ENCODE measurements at places on chromosomes 7 and 10. TPM values are rescaled to one million over a fixed set of nuclear protein-coding genes. Genes with fewer than 3 reads are reported as not detected.
A peak's percentile ranks its signal among the peaks of the same experiment; 100 is the strongest.

GRCh38 chr7:133871757-133872156 is 255.4 kb upstream of the LRGUK start:
- no peak overlapping the region for H3K4me3 ChIP-seq
- no peaks in the 10 kb centered on the region for H3K36me3 ChIP-seq
- H3K27ac ChIP-seq, result no peak overlapping the region
- no peak for DNase-seq
- H3K27me3 ChIP-seq, result no peaks in the 10 kb centered on the region

DNA sequence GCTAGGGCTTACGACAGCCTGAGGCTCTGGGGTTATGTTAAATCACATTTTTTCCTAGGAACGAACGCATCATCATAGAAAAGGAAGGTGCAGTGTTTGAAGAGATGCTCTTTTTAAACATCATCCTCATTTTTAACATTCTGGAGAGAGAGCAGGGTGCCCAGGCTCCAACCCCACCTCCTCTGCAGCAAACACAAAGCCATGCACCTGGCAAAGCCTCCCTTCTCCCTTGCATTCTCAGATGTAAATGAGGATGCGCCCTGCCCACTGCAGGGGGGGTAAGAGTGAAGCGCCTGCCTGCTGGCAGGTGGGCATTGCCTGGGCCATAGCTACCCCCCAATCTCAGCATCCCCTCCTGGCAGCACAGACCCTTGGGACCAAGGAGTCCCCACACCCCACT is 92.4 kb downstream of the PTPRN2 start:
- no peak overlapping the region for H3K4me3 ChIP-seq
- H3K36me3 ChIP-seq, result no peaks in the 10 kb centered on the region
- peaks cover 23% of the 10 kb centered on the region for H3K27me3 ChIP-seq
- H3K27ac ChIP-seq, result no peak overlapping the region
- DNase-seq, result no peak

GRCh38 chr10:81817596-81818170 is 57.3 kb upstream of the NRG3 start:
- DNase-seq, result no peak
- H3K4me3 ChIP-seq, result no peak overlapping the region
- H3K36me3 ChIP-seq, result no peaks in the 10 kb centered on the region
- H3K27ac ChIP-seq, result no peak overlapping the region
- H3K27me3 ChIP-seq, result no peaks in the 10 kb centered on the region
- no peaks in the 10 kb centered on the region for H3K4me1 ChIP-seq

- H3K27me3 ChIP-seq, result no peaks in the 10 kb centered on the region
- H3K27ac ChIP-seq, result no peak overlapping the region
- no peak overlapping the region for H3K4me3 ChIP-seq
- H3K4me1 ChIP-seq, result no peaks in the 10 kb centered on the region
These were observed 772.3 kb upstream of the GHITM start for GRCh38 chr10:83367036-83367435.

DNA sequence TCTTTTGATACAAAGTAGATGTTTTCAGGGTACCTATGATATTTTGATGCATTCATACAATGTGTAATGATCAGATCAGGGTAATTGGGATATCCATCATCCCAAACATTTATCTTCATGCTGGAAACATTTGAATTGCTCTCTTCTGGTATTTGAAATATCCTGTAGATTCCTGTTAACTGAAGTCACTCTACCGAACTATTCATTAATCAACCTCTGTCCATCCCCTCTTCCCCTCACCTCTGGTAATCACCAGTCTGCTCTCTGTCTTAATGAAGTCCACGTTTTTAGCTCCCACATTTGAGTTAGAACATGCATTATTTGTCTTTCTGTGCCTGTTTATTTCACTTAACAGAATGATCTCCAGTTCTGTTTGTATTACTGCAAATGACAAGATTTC is 11.3 kb downstream of the MTG1 start:
- no peak for DNase-seq
- H3K4me3 ChIP-seq, result no peak overlapping the region
- H3K4me1 ChIP-seq, result no peaks in the 10 kb centered on the region
- H3K27ac ChIP-seq, result no peak overlapping the region
- H3K27me3 ChIP-seq, result no peaks in the 10 kb centered on the region
- H3K36me3 ChIP-seq, result peaks cover 29% of the 10 kb centered on the region

DNA sequence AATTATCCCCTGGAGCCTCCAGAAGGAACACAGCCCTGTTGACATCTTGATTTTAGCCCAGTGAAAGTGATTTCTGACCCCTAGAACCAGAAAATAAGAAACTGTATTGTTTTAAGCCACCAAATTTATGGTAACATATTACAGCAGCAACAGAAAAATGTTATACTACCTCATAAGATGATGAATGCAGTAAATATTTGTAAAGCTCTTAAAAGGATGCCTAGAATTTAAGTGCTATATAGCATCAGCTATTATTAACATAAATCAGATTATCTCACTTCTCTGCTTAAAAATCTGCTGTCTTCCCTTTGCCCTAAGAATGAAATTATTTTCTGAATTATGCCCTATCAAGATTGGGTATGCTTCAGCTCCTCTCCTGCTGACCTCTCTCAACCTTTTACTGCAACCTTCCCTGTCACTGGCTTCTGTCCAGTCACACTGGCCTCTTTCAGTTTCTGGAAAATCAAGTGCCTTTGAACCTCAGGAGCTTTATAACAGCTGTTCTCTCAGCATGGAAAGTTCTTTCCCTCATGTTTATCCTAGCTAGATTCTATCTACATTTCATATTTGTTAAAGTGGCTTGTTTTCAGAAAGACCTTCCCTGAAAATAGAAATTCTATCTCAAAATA is 78.9 kb downstream of the GPR37 start:
- no peaks in the 10 kb centered on the region for H3K36me3 ChIP-seq
- no peak overlapping the region for H3K27ac ChIP-seq
- H3K4me1 ChIP-seq, result peaks cover 5% of the 10 kb centered on the region

DNA sequence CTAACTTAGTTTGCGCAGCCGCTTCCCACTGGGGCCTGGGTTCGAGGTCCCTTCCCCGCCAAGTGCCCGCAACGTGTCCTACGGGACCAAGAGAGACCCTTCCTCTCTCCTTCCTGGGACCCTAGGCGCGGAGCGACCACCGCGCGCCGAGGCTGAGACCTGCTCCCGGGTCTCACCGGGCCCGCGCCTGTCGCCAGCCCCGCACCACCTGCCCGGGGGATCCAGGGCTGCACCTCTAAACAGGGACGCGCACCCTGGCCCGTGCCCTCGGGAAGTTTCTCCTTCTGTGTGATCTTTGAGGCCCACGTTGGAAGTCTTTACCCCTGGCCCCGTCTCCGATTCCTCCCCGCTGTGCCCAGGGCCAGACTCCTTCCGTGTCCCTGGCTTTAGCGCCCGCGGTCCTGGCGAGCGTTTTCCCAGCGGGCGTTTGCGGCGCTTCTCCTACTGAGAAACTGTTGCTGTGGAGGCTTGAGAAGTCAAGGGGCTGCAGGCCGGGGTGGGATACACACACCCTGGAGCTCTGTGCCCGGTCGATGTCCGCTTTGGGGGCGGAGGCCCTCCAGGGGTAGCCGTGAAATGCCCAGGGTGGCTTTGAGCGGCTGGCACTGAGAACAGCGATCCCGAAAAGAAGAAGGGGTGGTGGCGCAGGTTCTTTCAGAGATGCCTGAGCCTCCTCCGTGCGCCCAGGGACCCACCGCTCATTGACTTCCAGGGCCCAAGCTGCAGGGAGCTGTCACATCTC is 575 bp downstream of the PLPP4 start:
- no peaks in the 10 kb centered on the region for H3K36me3 ChIP-seq
- peaks cover 9% of the 10 kb centered on the region for H3K27me3 ChIP-seq
- no peak for DNase-seq
- peak overlapping the region; percentile 47 for H3K4me3 ChIP-seq

- peak overlapping the region; percentile 26 for H3K4me3 ChIP-seq
- no peaks in the 10 kb centered on the region for H3K4me1 ChIP-seq
- no peaks in the 10 kb centered on the region for H3K36me3 ChIP-seq
- H3K27me3 ChIP-seq, result no peaks in the 10 kb centered on the region
These were observed 61.7 kb upstream of the RAB11FIP2 start for GRCh38 chr10:118108194-118109026.

GRCh38 chr7:151592868-151593486 is 73.3 kb upstream of the RHEB start:
- H3K4me3 ChIP-seq, result no peak overlapping the region
- no peaks in the 10 kb centered on the region for H3K27me3 ChIP-seq
- H3K4me1 ChIP-seq, result peaks cover 12% of the 10 kb centered on the region
- H3K36me3 ChIP-seq, result peaks cover 11% of the 10 kb centered on the region

- no peak overlapping the region for H3K4me3 ChIP-seq
- no peaks in the 10 kb centered on the region for H3K36me3 ChIP-seq
- no peaks in the 10 kb centered on the region for H3K4me1 ChIP-seq
- DNase-seq, result no peak
- peaks cover 99% of the 10 kb centered on the region for H3K27me3 ChIP-seq
- no peak overlapping the region for H3K27ac ChIP-seq
These were observed 2.7 kb downstream of the DLX5 start for GRCh38 chr7:97021747-97022490.

DNA sequence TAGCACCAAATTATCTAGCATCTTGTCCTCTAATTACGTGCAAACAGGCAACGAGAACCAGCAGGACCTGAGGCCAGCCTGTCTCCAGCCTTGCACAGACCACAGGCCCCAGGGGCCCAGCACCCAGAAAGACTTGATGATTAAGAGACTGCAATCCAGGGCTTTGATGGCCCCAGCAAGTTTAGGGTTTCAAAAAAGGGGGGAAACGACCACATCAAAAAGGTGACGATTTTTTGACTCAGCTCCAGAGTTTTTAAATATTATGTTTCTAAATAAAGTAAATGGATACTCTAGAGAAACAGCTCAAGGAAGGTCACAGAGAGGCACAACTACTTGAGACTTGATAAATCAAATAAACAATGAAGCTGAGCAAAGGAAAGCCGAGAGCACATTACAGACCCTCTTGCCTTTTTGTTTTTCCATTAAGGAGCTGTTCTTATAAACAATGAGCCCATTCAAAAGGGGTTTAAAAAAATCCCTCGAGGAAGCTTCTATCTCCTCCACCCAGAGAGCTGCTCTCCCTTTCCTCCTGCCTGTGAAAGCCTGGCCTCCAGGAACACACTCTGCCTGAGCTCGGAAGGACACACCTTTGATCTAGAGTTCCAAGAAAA is 44.1 kb downstream of the GLI3 start:
- H3K27ac ChIP-seq, result peak overlapping the region; percentile 44
- no peak overlapping the region for H3K4me3 ChIP-seq
- peaks cover 39% of the 10 kb centered on the region for H3K4me1 ChIP-seq
- DNase-seq, result no peak
- H3K36me3 ChIP-seq, result no peaks in the 10 kb centered on the region
- no peaks in the 10 kb centered on the region for H3K27me3 ChIP-seq

GRCh38 chr10:102347236-102347828 is 48.2 kb upstream of the NFKB2 start:
- no peaks in the 10 kb centered on the region for H3K27me3 ChIP-seq
- H3K27ac ChIP-seq, result no peak overlapping the region
- H3K4me1 ChIP-seq, result no peaks in the 10 kb centered on the region
- no peak overlapping the region for H3K4me3 ChIP-seq
- H3K36me3 ChIP-seq, result peaks cover 19% of the 10 kb centered on the region
- DNase-seq, result peak; percentile 69

GRCh38 chr10:855079-855478 is 76.4 kb downstream of the LARP4B start:
- H3K27me3 ChIP-seq, result no peaks in the 10 kb centered on the region
- no peak for DNase-seq
- no peak overlapping the region for H3K27ac ChIP-seq
- H3K36me3 ChIP-seq, result no peaks in the 10 kb centered on the region
- peaks cover 17% of the 10 kb centered on the region for H3K4me1 ChIP-seq
- H3K4me3 ChIP-seq, result no peak overlapping the region

- no peak for DNase-seq
- H3K27me3 ChIP-seq, result no peaks in the 10 kb centered on the region
- H3K27ac ChIP-seq, result no peak overlapping the region
- H3K4me3 ChIP-seq, result no peak overlapping the region
- no peaks in the 10 kb centered on the region for H3K4me1 ChIP-seq
- H3K36me3 ChIP-seq, result no peaks in the 10 kb centered on the region
These were observed 16.8 kb upstream of the VOPP1 start for GRCh38 chr7:55588976-55589604.

DNA sequence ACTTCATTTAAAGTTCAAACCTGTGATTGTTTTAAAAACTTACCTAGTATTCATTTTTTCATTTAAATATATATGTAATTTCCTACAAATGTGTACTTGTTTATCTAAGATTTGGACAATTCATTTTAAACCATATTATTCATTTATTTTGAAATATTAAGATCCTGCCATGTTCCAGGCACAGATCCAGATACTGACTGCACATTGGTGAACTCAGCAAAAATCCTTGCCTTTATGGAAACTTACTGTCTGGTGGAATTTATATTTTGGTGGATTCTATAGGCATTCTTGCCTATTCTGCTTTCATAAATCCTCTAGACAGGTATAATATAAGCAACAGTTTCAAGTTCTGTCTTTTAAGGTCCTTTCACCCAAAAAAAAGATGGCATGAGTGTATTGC is 48.3 kb upstream of the RPA3 start:
- no peak overlapping the region for H3K27ac ChIP-seq
- no peak for DNase-seq
- no peaks in the 10 kb centered on the region for H3K27me3 ChIP-seq

DNA sequence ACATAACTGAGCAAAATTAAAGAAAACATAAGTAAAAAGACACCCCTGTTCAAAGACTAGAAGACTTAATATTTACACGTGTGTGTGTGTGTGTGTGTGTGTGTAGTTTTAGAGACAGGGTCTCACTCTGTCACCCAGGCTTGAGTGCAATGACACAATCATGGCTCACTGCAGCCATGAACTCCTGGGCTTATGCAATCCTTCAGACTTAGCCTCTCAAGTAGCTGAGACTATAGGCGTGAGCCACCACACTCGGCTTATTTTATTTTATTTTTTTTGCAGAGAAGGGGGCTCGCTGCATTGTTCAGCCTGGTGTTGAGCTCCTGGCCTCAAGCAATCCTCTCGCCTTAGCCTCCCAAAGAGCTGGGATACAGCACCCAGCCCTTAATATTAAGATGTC is 90.3 kb downstream of the JMJD1C start:
- DNase-seq, result no peak
- no peaks in the 10 kb centered on the region for H3K27me3 ChIP-seq
- no peaks in the 10 kb centered on the region for H3K4me1 ChIP-seq
- H3K36me3 ChIP-seq, result peaks cover 10% of the 10 kb centered on the region

DNA sequence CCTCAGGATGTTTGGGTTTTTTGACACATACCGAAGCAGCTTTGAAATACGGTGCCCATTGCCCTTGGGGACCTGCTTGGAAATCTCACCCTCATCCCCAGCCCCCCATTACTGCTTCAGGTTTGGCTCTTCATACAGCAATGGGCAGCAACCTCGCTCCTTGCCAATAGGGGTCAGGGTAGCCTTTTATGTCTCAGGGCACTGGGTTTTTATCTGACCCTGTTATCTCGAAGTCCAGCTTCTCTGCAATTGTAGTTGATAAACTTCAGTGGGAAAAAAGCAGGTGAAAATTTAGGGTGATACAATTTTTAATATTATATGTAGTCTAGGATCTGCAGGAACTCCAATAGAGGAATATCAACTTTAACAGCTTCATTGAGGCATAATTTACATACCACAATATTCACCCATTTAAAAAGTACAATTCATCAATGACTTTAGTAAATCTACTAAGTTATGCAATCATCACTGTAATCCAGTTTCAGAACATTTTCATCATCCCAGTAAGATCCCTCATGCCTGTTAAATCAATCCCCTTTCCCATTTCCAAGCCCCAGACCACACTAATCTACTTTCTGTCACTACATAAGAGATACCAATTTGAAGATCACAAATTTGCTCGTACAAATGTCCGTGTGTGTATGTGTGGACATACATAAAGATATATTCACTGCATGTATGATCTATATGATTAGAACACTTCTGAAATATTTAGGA is 386.2 kb downstream of the KCNMA1 start:
- peak overlapping the region; percentile 91 for H3K27ac ChIP-seq
- no peak for DNase-seq
- no peaks in the 10 kb centered on the region for H3K27me3 ChIP-seq
- H3K4me3 ChIP-seq, result no peak overlapping the region

The MMP21 gene
- polyA plus RNA-seq, result not detected

The VSIR gene
- polyA plus RNA-seq, result 12.0 TPM

The EVX1 gene
- polyA plus RNA-seq, result 1.2 TPM

The TAS2R41 gene
- not detected for polyA plus RNA-seq

Data from sigmoid colon (tissue), 7 donors.